Cerebellar cortex (tissue), 1 donor: ENCODE measurements at places on chromosomes 6 and 20.

DNA sequence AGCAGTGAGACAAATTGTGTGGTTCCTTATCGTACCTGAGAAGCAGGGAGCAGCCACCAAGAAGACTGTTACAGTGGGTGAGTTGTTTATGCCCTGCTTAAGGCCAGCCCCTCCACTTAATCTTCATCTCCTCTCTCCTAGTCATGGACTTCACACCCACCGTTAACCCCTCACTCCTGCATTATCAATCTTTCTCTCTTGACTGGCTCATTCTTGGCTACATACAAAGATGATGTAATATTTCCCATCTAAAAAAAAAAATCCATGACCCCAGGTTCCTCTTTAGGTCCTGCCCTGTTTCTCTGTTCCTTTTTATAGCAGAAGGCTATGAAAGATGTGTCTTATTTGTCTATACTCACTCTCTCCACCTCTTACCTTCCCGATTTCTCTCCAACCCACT, 72.4 kb downstream of the SHLD1 start:
- no peak for DNase-seq

DNA sequence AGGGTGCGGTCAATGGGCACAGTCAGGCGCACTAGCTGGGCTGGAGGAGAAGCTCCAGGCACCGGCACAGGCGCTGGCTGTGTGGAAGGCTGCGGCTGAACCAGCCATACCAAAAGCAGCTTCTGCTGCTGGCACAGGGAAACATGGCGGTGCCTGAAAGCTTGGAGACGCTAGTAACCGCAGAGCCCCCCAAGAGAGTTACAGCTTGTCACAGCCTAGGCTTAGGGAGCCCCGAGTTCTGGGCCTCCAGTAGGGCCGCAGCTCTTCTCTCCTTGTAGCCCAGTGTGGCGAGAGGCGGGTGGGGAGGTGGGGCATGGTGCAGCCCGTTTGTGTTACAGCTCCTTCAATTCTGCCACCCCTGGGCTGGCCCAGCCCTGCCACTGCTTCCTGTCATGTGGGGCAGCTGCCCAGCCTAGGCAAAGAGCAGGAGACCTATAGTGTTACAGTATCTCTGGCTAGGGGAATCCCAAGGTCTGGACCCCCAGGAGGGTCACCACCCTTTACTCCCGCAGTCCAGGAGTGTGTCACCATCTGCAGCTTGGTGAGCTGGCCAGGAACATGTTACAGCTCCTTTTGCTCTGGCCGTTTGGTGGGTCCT, 58.6 kb upstream of the MANEA start:
- DNase-seq = no peak

GRCh38 chr20:23125625-23126191, 39.6 kb upstream of the CD93 start:
- DNase-seq = peak; percentile 19

DNA sequence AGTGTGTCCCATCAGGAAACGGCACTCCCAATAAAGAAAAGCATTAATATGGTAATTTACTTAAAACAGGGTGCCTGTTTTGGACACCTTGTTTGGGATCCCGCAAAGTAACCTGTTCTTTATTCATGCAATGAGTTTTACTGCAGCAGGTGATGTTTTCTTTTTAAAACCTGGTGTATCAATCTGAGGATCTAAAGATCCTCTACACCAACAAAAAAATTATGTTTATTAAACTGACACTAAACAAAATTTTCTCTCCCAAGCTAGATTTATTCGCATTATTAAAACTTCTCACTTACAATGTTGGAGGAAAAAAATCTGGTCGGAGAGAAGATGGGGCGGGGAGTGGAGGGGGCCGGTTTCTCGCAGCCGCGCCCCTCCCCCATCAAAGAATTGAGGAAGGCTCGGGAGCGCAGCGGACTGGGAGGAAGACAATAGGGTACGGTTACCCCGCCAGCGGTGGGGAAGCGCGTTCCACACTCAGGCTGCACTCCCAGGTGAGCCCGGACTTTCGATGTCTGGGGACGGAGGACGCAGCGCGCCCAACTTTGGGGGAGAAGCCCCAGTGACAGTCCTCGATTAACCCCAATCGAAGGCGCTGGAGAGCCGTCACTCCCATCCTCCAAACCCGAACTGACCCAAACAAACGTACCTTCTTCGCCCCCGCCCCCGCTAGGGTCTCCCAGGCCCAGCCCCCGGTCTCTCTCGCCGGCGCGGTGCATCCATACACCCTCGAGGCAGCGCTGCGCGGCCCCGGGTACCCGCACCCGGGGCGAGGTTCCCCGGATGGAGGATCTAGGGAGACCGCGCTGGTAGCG, 1.3 kb downstream of the CD24 start:
- DNase-seq = no peak

GRCh38 chr6:146968041-146968760, 236.0 kb upstream of the STXBP5 start:
- peak; percentile 82 for DNase-seq

- no peak for DNase-seq
These were observed 19.3 kb upstream of the SCML4 start for GRCh38 chr6:107843400-107843799.

DNA sequence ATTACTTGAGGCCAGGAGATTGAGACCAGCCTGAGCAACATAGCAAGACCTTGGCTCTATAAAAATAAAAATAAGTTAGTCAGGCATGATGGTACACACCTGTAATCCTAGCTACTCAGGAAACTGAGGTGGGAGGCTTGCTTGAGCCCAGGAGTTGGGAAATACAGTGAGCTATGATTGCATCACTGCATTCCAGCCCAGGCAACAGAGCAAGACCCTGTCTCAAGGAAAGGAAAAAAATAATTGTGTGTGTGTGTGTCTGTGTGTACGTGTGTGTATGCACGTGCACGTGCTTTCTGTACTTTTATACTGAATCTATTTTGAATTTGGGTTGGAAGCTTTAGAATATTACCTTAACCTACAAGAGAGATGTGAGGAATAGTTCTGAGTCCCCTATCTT, 58.9 kb downstream of the KIZ start:
- DNase-seq = no peak

DNA sequence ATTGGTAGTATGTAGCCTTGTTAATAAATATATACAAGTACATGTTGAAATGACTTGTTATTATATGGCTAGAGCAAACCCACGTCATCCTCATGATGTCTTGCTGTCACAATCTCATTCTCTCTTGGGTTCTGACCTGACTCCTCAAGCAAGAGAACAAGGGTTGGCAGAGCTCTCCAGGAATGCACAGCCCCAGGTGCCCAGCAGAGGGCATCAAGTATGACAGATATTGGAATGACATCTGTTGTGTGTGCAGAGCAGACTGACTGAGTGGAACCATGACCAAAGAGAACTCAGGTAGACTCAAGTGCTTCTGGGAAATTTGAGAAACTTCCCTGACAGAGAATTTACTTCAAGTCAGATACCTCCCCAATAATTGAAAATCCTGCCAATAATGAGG, 90.6 kb downstream of the PAX1 start:
- DNase-seq = no peak

DNA sequence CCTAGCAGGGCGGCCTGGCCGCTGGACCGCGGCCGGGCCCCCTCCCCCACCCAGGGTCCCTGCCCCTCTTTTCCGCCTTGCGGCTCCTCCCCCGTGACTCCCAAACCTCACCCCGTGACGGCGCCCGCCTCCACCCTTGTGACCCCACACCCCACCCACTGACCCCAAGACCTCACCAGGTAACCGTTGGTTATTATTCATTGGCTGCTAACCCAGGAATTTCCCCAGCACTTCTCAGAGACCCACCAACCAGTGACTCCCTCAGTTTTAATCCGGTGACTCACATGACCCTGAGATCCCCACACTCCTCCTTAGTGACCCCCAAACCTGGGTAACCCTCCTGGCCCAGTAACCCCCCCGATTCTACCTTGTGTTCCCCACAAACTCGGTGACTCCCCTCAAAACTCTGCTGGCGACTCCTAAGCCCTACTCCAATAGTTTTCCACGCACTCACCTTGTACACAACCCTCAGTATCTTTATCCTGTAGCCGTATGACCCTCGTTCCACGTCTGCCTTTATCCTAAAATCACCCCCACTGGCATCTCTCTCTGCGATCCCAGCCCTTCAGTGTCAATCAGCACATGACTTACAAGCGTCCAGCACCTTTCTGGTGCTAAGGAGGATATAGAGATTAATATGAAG, 534 bp downstream of the ZNF76 start:
- peak; percentile 84 for DNase-seq

DNA sequence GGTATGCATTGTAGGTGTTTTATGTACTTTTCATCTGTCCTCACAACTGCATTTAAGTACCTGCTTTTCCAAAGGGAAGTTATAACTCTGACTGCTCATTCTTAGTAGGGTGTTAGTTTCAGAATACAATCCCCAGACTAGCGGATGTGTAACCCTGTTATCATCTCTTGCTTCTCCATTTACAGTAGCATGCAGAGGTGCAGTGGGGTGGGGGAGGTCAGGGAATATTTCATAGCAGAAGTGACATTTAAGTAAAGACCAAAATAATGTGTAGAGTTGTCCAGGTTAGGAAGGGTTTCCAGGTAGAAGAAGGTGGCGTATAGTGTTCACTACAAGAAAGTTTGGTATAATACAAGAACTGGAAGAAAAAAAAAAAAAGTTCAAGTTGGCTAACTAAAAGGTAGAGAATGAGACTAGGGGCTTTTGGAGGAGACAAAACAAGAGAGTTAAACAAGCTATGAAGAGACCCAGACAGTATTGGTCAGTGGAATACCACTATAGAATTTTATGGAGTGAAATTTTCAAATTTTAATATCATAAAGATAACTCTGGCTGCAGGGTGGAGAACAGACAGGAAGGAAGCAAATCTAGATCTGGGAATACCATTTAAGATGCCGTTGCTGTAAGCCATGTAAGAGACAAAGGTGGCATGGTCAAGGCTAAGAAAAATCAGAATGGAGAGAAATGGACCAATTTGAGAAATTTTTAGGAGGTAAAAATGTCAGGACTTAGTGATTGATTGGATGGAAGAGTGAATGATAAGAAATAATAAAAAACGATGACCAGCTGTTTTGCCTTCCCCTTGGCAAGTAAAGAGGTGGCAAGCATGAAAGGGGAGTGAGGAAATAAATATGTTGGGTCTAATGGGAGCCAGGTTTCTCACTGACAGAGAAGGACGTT, 2.2 kb upstream of the AHI1 start:
- no peak for DNase-seq

DNA sequence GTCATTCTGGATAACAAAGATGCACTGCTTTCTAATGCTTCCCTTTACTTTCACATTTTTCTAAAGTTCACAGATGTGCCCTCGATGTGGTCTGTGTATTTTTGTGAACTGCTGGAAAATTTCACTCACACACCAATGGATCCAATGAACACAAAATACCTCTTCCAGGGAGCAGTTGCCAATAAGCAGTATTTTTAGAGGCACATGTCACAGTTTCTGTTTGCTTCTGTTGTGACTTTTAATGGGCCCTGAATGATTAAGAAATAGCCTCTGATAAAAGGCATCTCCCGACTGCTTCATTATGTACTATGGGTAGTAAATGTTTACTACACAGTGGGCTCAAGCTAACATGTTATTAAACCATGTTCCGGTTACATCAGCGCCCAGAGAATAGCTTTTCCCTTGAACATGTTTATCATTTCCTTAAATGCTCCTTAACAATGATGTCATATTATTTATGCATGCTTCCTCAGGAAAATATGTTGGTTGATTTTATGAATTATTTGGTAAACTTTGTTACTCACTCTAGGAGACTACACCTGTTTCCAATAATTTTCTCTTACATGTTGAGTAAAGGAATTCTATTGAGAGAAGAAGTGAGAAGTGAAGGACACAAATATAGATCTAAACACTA, 188.0 kb downstream of the KCNQ5 start:
- DNase-seq = no peak

- DNase-seq = no peak
These were observed 2.3 kb upstream of the SIRPB2 start for GRCh38 chr20:1493536-1493935.

DNA sequence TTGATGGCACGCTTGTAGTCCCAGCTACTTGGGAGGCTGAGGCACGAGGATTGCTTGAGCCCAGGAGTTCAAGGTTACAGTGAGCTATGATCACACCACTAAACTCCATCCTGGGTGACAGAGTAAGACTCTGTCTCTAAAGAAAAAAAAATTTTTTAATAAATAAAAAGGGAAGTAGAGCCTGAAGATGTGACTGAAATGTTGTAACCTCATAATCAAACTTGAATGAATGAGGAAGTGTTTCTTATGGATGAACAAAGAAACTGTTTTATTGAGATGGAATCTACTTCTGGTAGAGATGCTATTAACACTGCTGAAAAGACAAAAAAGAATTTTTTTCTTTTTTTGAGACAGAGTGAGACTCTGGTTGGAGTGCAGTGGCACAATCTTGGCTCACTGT, 6.7 kb downstream of the MAK start:
- DNase-seq = no peak

DNA sequence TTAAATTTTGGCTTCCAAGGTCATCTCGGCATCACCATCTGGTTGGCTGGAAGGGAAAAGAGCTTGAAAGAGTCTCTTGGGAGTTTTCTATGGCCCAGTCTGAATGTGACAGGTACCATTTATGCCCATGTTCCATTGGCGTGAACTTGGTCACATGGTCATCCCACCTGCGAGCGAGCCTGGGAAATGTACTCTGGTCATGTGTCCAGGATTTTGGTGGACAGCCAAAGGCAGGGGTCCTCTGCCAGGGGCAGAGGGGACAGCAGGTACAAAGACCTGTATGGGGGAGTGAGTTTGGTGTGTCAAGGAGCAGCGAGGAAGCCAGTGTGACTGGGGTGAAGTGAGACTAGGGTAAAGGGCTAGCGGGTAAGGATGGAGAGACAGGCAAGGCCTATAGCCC, 112.6 kb downstream of the CDC5L start:
- no peak for DNase-seq

DNA sequence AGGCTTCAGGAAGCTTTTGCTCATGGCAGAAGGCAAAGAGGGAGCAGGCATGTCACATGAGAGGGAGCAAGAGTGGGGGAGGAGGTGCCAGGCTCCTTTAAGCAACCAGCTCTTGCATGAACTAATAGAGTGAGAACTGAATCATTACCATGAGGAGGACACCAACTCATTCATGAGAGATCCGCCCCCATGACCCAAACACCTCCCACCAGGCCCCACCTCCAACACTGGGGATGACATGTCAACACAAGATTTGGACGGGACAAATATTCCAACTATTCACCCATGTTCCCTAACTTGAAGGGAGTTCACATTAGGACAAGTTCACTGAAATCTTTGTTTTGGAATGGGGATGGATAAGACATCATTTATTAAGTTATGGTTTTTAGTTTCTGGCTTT, 155.2 kb upstream of the ESR1 start:
- no peak for DNase-seq

- DNase-seq = no peak
These were observed 168.1 kb downstream of the ASCC3 start for GRCh38 chr6:100712997-100713396.
